ENCODE measurements at places on chromosomes 2 and 18.

DNA sequence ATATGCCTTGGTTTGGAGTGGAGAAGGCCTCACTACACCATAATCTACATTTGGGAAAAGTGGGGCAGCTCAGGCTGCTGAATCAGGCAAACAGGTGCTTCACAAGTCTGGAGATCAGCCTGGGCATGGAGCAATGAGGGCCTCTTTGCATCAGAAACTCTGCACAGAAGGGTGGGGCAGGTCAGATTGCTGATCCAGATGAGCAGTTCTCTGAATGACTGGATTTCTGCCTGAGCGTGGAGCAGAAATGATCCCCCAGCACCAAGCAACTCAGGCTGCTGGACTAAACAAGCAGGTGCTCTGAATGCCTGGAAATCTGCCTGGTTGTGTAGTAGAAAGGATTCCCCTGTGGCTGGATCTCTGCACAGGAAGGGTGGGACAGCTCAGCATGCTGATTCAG is 605.3 kb upstream of the ZNF804A start:
- no peak overlapping the region for H3K4me3 ChIP-seq
- DNase-seq: no peak
- H3K27ac ChIP-seq: no peak overlapping the region
- no peaks in the 10 kb centered on the region for H3K27me3 ChIP-seq

- H3K27me3 ChIP-seq: no peaks in the 10 kb centered on the region
- H3K36me3 ChIP-seq: no peaks in the 10 kb centered on the region
- H3K4me1 ChIP-seq: no peaks in the 10 kb centered on the region
- no peak for DNase-seq
- H3K4me3 ChIP-seq: no peak overlapping the region
Measured at GRCh38 chr2:159445307-159445706, 158.8 kb upstream of the WDSUB1 start.

- no peak overlapping the region for H3K4me3 ChIP-seq
- H3K4me1 ChIP-seq: no peaks in the 10 kb centered on the region
- no peaks in the 10 kb centered on the region for H3K36me3 ChIP-seq
- H3K27ac ChIP-seq: no peak overlapping the region
- H3K27me3 ChIP-seq: no peaks in the 10 kb centered on the region
Measured at GRCh38 chr2:85698184-85698879, 4.2 kb downstream of the GNLY start.

- no peaks in the 10 kb centered on the region for H3K27me3 ChIP-seq
- H3K36me3 ChIP-seq: no peaks in the 10 kb centered on the region
- no peak overlapping the region for H3K27ac ChIP-seq
Measured at GRCh38 chr2:127968610-127969339, 59.1 kb downstream of the SAP130 start.

GRCh38 chr2:50719837-50720696 is 311.9 kb downstream of the NRXN1 start:
- H3K27me3 ChIP-seq: no peaks in the 10 kb centered on the region
- H3K4me1 ChIP-seq: no peaks in the 10 kb centered on the region
- no peak overlapping the region for H3K27ac ChIP-seq
- no peak overlapping the region for H3K4me3 ChIP-seq
- DNase-seq: no peak
